ENCODE measurements at places on chromosomes 12 and 14. TPM values are rescaled to one million over a fixed set of nuclear protein-coding genes. Genes with fewer than 3 reads are reported as not detected.

DNA sequence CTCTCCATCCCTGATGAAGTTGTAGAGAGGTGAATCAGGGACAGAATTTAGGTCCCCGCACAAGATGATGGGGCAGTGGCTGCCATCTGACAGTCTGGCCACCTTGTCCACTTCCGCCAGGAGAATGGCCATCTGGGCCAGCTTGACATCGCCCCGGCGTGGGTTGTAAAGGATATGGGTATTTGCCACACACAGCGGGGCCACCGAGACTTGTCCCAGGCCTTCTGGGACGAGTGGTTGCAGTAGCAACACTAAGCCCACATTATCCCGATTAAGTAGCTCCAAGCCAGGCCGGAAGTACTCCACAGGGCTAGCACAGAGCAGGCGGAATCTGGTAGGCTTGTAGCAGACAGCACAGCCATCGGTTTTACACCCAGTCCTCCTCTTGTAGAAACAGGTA, 6.2 kb downstream of the ANGEL1 start:
- DNase-seq: no peak

The LGR5 gene
- not detected for total RNA-seq

GRCh38 chr12:13093848-13094220, 9.6 kb downstream of the GSG1 start:
- DNase-seq: no peak

The MYO1H gene
- total RNA-seq: not detected

The CDC42BPB gene
- total RNA-seq: 1.1 TPM

DNA sequence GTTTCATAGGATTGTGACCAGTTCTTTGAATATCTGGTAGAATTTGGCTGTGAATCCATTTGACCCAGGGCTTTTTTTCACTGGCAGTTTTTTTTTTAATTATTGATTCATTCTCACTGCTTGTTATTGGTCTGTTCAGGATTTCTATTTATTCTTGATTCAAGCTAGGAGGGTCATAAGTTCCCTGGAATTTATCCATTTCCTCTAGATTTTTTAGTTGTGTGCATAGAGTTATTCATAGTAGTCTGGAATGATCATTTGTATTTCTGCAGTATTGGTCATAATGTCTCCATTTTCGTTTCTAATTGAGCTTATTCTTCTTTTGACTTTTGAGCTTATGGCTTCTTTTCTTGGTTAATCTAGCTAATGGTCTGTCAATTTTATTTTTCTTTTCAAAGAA, 291.6 kb downstream of the AKAP6 start:
- no peak for DNase-seq

The LAG3 gene
- total RNA-seq: 12.0 TPM

DNA sequence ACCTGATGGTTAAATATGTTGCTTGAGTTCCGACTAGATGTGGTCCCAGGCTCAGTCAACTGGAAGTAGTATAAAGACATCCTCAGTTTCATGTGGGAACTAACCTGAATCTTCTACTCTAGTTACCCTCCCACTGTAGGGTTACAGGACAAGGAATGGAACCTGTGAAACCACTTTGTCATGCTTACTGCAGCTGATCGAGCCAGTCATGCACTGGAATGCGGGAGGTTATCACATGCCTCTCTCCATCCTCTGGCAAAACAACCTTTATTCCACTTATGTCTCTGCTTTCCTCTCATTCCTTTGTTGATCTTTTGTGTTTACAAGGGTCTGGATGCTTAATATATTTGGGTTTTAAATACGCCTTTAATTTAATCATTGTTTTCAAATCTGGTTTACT, 111.9 kb upstream of the DDHD1 start:
- no peak for DNase-seq

The TBX3 gene
- total RNA-seq: not detected

- no peak for DNase-seq
Observed at GRCh38 chr12:53174881-53175491, 5.5 kb upstream of the ZNF740 start.

DNA sequence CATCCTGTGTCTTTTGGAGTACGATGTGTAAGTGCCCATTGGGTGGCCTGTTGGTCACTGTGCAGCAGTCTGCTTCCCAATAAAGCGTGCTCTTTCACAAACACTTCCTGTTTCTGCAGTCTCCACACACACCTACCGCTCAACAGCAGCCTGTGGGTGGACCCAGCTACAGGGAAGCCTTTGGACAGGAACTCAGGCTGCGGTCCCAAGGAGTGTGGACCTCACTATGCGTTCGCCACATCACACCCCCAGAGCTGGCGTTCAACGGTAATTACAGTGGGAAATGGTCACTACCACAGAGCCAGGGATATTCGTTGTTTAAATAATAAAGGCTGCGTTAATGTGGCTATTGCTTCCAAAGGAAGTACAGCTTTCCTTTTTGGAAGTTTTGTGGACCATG, 16.2 kb downstream of the PSMC1 start:
- DNase-seq: peak; percentile 2

DNA sequence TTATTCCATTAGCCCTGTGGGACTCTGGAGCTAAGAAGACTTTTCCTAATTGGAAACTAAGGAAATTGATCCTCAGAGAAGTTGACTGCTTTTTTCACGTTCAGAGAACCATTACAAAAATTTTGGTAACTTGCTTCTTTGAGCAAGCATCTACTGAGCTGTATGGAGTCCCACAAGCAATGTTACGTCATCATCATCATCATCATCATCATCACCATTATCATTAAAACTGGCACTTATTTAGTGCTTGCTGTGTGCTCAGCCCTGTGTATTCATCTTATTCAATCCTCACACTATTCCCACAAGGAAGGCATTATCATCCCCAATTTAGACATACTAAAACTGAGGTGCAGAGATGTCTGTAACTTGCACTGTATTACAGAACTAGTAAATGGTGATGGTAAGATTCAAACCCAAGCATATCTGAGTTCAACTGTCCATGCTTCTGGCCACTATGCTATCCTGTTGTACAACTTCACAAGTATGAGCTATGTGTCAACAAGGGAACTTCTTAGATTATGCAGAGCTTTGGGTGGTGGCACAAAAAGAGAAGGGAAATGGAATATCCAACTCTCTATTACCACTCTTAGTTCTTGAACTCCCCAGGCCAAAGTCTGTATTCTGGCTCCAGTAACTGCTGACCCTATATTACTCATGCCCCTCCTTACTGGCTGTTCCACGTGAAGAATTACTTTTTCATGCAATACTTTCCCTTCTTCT, 6.3 kb downstream of the KRT1 start:
- DNase-seq: no peak

All from activated CD4-positive, alpha-beta T cell treated with anti-CD3 and anti-CD28 coated beads, Interleukin-2, amount 10 ng/mL, durations not matched to agents 7 days and 5 days (primary cell).